ENCODE measurements at places on chromosomes 2 and 18. TPM values are rescaled to one million over a fixed set of nuclear protein-coding genes. Genes with fewer than 3 reads are reported as not detected.
A peak's percentile ranks its signal among the peaks of the same experiment; 100 is the strongest.

- DNase-seq, result no peak
Measured at GRCh38 chr2:166881177-166881576, 7.1 kb upstream of the XIRP2 start.

DNA sequence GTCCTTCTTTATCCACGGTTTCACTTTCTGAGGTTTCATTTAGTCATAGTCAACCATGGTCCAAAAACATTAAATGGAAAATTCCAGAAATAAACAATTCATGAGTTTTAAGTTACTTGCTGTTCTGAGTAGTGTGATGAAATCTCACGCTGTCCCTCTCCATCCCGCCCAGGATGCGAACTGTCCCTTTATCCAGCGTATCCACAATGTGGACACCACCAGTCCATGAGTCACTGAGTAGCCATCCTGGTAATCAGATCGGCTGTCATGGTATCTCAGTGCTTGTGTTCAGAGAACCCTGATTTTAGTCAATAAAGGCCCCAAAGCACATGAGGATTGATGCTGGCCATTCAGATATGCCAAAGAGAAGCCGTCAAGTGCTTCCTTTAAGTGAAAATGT, 3.7 kb downstream of the SP140L start:
- no peak for DNase-seq

GRCh38 chr2:45935791-45936622, 284.5 kb downstream of the PRKCE start:
- peak; percentile 86 for DNase-seq

DNA sequence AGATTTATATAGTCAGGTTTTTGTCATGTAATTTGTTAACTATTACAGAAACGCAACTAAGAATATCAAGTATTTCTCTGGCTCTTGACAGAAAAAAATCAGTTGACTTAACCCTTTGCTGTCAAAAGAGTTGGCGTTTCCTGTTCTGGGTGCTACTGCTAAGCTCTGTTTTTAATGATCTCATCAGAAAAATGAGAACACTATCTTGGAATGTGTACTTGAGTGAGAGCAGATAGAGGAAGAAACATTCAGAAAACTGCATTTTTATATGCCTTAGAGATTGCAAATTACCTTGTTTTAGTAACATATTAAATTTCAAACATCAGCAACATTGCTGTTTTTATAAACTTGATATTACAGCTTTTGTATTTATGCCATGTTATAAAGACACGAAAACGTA, 297.9 kb downstream of the RDH14 start:
- DNase-seq, result no peak

- DNase-seq, result no peak
Measured at GRCh38 chr2:171718720-171719119, 31.5 kb downstream of the DYNC1I2 start.

GRCh38 chr2:3248754-3249475, 128.7 kb downstream of the EIPR1 start:
- DNase-seq, result no peak

- DNase-seq, result no peak
Measured at GRCh38 chr2:70708376-70709199, 59.4 kb downstream of the ADD2 start.

GRCh38 chr2:46181306-46181705, 115.9 kb upstream of the EPAS1 start:
- DNase-seq, result no peak

- no peak for DNase-seq
Measured at GRCh38 chr2:145199042-145199441, 679.1 kb upstream of the ZEB2 start.

GRCh38 chr2:156837635-156838370, 401.6 kb downstream of the GPD2 start:
- no peak for DNase-seq

GRCh38 chr2:232632904-232633412, 446 bp upstream of the EFHD1 start:
- peak; percentile 24 for DNase-seq

- no peak for DNase-seq
Measured at GRCh38 chr2:144026753-144027152, 493.2 kb downstream of the ZEB2 start.

GRCh38 chr2:10906926-10907625, 4.7 kb upstream of the KCNF1 start:
- no peak for DNase-seq

DNA sequence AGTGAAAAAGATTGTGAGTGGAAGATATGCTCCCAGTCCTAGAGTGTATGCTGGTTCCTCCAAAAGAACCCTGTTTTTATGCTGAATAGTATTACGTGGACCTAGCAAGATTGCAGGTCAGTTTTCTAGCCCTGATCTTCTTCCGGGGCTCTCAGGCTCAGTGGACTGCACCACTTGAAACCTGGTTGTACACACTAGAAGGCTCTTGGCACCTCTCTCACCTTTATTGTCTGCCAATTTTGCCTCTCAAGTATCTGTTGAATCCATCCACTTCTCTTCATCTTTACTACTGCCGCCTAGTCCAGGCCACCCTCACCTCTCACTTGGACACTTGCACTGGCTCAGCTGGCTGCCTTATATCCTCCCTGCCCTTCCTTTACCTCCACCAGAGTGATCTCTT, 16.8 kb downstream of the TTC39C start:
- no peak for DNase-seq

DNA sequence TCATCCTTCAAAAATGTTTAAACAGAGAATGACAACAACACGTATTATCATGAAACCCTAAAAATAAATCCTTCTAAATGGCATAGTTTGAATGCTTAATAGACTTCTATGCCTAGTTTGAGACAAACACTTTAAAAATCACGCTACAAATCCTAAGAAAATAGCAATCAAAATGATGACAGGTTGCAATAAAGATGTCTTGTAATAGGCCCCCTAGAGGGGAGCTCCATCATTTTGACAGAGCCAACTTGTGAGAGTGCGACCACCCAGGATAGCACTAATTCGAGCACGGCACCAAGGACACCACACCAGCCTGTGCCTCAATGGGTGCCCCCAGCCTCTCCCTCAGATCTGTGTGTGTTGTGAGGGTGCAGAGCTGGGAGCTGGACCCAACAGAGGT, 241.3 kb upstream of the PXDN start:
- no peak for DNase-seq

GRCh38 chr2:44388877-44389276, 27.1 kb downstream of the CAMKMT start:
- no peak for DNase-seq

DNA sequence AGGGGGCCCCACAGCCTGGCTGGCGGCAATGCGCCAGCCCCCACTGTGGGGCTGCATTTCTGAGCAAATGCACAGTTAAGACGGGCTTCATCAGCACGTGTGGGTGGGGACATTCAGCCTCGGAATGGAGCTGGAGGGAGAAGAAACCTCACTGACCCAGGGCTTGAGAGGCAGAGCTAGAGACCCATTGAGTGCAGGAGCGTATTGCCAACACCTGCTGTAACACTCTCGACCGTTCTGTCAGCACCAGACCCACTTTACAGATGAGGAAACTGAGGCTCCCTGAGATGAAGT, 200.9 kb upstream of the RAB6C start:
- DNase-seq, result no peak

DNA sequence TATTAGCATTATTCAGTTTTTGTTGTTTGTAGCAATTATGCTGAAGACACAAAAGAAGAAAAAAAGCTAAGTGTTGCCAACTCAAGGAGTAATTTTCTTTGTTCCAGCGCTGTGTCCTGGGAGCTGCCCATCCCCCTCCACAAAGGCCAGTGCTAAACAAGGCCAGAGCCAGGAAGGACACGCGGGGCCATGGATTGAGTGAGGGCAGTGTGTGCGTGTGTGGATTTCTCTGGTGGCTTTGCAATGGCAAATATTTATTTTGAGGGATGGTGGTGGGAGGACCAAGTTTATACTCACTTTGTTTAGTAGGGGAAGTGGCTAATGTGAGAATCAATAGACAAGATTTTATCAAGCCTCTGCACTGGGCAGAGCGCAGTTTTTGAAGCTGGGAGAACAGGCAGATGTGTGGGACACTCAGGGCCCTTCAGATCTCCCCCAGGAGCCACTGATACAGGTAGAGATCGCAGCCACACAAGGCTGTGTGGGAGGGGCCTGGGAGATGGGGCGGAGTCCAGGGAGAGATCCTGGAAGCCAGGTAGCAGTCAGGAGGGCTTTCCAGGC, 11.4 kb downstream of the AGAP1 start:
- DNase-seq, result peak; percentile 39

GRCh38 chr2:111984213-111984604, 70.9 kb upstream of the TMEM87B start:
- DNase-seq, result peak; percentile 36

- DNase-seq, result no peak
Measured at GRCh38 chr2:47050021-47050760, 104.9 kb downstream of the STPG4 start.

GRCh38 chr2:180261976-180262375, 254.9 kb upstream of the CWC22 start:
- no peak for DNase-seq

DNA sequence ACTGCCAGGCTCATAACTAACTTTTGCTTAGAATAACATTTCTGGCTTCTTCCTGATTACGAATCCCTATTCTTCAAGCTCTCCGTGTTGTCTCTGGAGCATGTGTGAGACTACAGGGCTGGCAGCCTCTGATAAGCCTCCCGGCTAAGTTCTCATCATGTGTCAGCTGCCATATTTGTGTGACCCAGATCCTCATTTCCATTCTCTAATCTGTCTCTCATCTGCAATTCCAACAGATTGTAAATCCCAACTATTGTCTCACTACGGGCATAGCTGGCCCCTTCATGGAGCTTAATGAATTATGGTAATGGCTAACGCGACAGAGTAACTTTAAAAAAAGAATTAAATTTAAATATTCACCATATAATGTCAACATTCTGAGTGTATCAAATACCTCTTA, 165.4 kb downstream of the CMPK2 start:
- DNase-seq, result no peak

DNA sequence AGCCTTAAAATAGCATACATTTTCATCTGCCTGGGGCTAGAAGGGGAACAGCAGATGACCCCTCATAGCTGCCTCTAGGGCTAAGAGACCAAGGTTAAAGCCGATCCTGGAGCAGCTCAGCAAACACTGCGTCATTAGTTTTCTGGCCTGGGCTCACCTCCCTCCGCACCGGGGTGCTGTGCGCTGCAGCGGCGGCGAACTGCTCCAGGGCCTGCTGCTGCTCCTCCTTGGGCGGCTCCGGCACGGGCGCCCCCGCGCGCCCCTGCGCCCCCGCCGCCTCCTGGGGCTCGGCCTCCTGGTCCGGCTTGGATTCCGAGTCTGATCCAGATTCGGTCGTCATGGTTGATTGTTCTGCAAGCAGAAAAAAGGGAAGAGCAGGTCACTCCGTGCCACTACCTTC, 55.0 kb downstream of the EPB41L3 start:
- DNase-seq, result no peak

DNA sequence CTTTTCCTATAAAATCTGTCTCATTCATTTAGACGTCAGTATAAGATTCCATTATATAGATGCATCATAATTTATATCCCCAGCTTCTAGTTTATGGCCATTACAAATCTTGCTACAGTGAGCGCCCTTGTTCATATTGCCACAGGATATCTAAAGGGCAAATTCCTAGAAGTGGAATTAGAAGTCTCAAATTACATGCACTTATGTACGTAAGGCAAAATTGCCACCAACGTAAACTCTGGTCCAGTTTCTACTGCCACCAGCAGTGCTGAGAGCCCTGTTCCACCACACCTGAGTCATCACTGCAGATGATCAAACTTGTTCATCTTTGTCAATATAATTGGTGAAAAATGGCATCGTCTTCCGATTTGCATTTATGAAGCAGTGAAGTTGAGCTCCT, 90.9 kb upstream of the ID2 start:
- DNase-seq, result no peak

DNA sequence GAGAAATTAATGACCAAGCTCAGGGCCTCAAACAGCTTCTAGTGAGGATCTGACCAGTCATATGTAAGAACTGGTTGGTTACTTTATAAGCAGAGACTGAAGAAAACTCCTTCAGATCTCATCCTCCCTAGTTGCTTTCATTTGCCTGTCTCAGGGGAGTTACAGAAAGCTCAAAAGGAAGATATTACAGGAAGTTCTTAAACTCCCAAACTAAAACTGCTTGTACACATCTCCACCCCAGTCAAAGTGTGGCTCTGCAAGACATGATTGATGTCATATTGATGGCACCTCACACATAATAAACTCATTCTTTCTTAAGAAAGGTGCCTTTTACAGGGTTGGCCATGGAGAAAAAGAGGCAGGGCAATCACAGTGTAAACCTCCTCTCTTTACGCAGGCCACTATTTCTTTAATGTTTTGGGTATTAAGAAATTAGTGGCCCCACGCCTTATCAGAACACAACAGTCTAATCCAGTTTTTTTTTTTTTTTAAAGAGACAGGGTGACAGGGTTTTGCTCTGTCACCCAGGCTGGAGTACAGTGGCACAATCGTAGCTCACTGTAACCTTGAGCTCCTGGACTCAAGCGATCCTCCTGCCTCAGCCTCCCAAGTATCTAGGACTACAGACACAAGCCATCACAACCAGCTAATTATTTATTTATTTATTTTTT, 62.6 kb upstream of the STK17B start:
- no peak for DNase-seq

- DNase-seq, result no peak
Measured at GRCh38 chr2:68295516-68295915, 24.2 kb downstream of the CNRIP1 start.

DNA sequence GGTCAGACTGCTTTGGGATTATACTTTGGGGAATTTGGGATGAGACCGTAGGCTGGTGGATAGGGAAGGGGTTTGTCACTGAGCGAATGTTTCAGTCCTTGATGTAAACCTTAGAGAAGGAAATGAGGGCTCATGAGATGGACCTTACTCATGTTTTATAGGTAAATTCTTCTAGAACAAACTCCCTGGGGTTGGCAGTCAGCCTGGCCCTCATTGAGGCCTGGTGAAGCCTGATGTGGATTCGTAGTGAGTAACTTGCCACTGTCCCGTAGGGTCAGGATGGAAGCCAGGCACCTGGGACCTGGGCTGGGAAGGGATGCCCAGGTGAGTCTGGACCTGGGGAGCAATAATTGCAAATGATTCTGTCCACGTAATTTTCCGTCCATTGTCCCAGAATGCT, 258.3 kb downstream of the LPIN1 start:
- DNase-seq, result no peak

DNA sequence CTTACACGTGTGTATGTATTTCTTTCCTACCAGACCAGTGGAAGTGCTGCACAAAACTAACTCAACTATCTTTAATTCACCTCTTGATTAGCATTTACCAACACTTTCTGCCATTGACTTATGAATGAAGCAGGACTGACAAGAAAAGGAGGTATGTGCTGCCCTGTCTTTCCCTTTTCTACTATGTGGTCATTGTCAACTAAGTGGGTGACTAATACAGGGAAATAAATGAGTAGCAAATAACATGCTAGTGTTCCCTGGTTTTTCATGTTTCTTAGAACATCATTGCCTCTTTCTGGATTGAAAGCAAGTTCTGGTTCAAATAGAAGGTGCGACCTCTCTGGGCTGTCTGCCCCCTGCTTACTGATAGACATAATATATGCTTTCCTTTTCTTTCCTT, 58.0 kb downstream of the LINC00305 start:
- DNase-seq, result no peak

- DNase-seq, result no peak
Measured at GRCh38 chr2:101374821-101375561, 12.3 kb downstream of the CREG2 start.

- peak; percentile 73 for DNase-seq
Measured at GRCh38 chr2:42964439-42965083, 172.2 kb upstream of the HAAO start.

The CPLX4 gene
- total RNA-seq, result not detected

The CERS6 gene
- total RNA-seq, result 39.9 TPM

The FOXI3 gene
- total RNA-seq, result not detected

The RAD51AP2 gene
- not detected for total RNA-seq

The CYP27A1 gene
- total RNA-seq, result 12.2 TPM

The GCG gene
- total RNA-seq, result not detected

The TNFRSF11A gene
- total RNA-seq, result 94.6 TPM

The EMILIN2 gene
- 8.0 TPM for total RNA-seq

The CIB4 gene
- total RNA-seq, result not detected

The FBXO48 gene
- total RNA-seq, result 2.4 TPM

Measured in Calu3 (cell line).